ENCODE measurements at places on chromosomes 7 and 10.

DNA sequence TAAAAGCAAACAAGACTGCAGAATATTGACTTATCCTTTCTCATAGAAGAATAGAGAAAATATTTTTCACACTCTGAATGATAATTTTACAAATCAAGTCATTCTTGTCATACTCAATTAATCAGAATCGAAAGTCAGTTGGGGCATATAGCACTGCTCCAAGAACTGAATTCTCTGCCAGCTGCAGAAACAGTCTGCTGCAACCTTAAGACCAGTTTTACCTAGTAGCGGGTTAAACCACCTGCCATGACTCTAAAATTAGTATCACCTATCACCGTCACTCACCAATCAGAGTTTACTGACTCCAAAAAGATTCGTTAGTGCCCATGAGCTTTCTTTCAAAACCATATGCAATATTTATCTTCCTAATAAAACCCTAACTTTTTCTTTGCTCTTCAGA lies 429.0 kb upstream of the GRM3 start:
- no peak for DNase-seq

DNA sequence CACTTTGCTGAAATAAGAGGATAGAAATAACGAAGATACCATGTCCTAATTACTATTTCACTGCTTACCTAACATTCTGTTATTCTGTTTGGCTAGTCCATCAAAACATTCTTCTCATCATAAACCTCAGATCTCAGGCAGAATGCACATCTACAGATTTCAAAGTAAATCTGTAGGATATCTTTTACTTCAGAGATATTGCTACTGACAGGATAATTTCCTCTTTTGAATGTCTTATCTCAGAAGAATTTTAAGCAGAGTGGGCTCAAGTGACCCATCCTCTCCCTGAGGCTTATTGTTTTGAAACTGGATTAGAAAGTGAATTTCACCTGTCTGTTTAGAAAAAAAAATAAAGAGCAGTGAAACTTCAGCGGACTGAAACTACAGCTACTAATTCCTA lies 83.6 kb downstream of the SEMA3C start:
- no peak for DNase-seq

DNA sequence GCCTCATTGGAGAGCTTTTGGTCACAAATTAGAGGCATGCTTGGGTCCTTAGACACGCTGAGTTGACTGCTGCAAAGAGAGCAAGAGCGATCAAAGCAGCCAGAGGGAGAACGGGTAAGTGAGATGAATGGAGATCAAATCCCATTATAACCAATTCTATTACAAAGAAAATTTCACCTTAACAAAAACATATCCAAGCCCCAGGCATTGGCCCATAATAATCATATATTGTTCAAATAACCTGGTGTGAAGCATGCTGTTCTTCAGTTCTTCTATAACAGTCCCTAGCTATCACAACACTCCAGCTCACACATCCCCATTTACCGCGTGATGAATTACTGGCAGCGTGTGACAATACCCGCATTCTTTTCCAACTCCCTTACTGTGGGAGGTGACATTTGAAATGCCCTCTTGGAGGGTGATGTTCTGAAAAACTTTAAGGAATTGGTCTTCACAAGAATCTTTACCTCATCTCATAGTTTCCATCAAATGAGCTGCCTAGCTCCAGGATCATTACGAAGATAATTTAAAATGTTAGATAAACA lies 156.1 kb upstream of the PLXNA4 start:
- no peak for DNase-seq

- no peak for DNase-seq
These were observed 266.9 kb downstream of the NEBL start for GRCh38 chr10:20630092-20630643.

GRCh38 chr7:116809636-116810266 lies 52.6 kb upstream of the CAPZA2 start:
- DNase-seq, result no peak

GRCh38 chr10:100664316-100665149 lies 80.8 kb upstream of the PAX2 start:
- no peak for DNase-seq

DNA sequence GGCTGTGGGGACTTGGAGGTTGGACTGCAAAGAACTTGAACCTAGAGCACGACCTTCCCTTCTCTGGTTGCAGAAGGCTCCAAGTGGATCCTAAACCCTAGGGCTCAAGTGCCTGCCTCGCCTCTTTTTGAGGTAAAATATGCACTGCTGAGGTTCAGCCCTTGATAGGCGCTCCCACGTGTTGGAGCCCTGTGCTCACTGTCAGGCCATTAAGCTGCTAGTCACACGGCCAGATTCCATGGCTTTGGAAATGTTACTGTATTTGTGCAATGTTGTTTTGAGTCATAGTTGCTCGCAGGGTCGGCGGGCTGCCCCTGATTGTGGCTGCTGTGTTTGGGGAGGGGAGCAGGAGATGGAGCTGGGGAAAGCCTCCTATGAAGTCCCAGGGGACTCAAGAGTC lies 39.8 kb upstream of the PCBD1 start:
- no peak for DNase-seq

GRCh38 chr7:80393786-80394185 lies 118.1 kb downstream of the GNAT3 start:
- no peak for DNase-seq

- no peak for DNase-seq
These were observed 16.9 kb downstream of the SLC13A4 start for GRCh38 chr7:135711139-135711469.

- DNase-seq, result no peak
These were observed 32.3 kb upstream of the FAM204A start for GRCh38 chr10:118374404-118374803.

- no peak for DNase-seq
These were observed 7.1 kb downstream of the POLD2 start for GRCh38 chr7:44116087-44116788.

DNA sequence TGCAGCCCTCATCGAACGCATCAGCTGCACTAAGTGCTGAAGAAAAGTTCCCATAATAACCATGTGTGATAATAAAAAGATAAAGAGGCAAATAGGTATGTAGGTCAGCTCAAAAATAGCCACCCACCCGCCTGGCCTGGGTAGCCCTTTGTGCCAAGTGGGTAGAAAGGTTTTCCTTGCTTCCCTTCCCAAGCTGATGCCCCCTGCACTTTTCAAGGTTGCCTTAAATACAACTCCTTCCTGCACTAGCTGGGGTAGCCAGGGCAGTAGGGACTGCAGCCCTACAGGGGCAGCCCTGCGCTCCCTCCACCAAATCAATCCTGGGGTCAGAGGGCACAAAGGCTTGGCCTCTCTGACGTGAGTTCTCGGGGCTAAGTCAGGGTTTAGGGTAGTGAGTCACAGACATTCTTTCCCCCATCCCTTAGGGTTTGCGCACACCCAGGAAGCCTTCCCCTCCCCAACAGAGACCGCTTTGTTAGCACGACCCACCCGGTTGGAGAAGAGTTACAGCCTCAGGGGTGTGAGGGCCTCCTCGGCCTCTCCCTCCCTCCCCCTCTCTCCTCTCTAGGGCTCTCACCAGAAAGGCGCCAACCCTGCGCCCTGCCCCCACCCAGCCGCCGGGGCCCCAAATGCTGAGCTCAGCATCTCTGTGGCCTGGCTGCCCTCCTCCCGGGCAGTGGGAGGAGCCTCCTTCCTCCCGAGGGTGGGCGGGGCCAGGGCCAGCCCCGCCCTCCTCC lies 13.3 kb upstream of the DDIT4 start:
- peak; percentile 80 for DNase-seq

DNA sequence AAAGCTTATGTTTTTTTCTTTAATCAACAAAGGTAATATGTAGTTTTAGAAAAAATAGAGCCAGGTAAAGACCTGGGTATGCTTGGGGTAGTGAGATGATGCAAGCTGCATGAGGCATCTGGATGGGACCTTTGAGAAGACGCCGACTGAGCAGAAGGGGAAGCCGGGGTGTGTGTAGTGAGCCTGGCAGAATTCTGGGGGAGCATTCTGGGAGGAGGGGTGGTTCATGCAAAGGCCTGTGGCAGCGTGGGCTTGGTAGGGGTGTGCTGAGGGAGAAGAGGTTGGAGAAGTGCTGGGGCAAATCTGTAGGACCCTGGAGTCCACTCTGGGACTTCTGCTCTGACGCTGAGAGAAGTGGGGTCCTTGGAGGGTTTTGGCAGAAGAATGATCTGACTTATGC lies 33.9 kb upstream of the SHH start:
- no peak for DNase-seq

- no peak for DNase-seq
These were observed 120.1 kb upstream of the STK17A start for GRCh38 chr7:43462836-43463235.
